B cell (primary cell): ENCODE measurements at places on chromosomes 3 and 15.
A peak's percentile ranks its signal among the peaks of the same experiment; 100 is the strongest.

DNA sequence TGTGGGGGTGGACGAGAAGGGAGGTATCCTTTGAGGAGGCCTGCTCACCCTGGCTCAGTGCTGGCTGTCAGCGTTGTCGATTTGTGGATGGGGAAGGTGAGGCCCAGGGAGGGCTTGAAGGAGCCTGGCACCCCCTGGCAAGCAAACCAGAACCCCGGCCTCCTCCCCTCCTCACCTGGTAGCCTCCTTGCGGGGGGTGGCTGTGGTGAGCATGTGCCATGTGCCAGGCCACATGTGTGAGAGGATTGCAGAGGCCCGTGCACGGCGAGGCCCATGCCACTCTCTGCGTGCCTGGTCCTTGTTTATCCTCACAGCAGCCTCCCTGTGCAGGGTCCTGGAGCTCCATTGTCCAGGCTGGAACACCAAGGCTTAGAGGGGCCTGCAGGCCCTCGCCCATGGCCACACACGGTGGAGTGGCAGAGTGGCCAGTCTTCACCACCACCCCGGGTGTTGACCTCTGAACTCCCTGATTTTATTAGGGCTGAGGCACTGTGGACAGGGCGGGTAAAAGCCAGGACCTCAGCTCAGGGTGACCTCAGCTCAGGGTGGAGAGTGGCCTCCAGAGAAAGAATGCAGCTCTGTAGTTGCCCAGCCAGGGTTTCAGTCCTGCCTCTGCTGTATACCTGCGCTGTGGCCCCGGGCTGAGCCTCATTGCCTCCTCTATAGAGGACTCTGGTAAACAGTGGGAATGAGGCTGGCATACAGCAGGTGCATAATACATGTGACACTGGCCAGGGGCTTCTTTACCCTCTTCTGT, 29.1 kb downstream of the HDAC11 start:
- no peak for DNase-seq

DNA sequence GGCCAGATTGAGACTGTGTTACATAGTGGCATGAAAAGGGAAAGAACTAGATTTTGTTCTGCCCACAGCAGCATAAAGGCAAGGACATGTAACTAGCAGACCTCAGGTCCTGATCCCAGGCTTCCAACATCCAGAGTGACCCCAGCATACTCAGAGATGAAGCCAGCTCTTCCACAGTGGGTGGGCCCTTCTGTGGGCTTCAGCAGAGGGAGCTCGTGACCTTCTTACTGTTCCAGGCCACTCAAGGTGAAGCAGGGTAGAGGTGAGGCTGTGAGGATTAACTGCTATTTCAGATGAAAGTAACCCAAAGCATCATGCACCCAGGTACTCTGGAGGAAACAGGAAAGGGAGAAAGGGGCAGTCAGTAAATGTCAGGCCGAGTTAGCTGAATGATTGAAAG, 905 bp upstream of the SLC24A1 start:
- no peak for DNase-seq

DNA sequence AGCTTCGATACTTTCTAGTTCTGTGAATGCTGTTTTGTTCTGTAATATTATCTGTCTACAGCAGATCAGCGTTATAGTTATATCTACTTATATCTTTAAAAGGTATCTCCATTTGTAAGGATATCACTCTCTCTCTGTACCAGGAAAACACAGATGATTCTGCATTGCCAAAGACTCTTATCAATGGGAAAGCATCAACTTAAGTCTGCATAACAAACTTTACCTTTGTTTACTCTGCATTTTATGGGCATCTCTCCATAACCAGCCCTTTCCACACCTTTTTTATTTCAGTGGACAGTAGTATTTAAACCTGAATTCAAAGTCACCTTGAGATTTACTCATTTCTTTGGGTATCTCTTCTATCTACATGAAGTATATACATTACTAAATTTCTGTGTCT, 238.7 kb upstream of the GRM7 start:
- no peak for DNase-seq

DNA sequence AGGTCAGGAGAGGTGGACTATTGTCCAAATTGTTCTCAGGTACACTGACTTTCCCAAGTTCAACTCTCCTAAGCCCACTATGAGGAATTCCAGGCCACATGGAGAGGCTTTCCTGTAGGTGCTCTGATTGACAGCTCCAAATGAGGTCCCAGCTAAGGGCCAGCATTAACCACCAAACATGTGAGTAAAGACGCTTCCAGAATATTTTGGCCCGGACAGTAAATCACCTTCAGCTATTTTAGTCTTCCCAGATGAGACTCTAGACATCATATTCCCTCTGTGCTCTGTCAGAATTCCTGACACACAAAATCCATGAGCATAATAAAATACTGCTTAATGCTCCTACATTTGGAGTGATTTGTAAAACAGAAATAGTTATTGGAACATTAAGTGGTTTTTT, 135.5 kb downstream of the TGFBR2 start:
- DNase-seq = no peak

DNA sequence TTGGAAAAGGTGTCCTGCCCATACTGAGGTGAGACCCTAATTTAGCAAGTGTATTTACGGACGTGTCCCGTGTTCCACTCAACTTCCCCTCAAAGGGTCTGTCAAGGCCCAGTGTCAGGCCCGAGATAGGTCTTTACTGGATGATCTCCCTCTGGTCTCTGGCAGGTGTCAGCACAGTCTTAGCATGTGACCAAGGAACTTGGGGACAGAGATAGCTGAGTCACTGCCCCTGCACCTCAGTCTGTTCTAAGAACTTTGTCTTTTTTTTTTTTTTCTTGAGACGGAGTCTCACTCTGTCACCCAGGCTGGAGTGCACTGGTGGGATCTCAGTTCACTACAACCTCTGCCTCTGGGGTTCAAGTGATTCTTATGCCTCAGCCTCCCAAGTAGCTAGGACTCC, 32.1 kb upstream of the ALPK3 start:
- DNase-seq = no peak

- DNase-seq = no peak
Measured at GRCh38 chr15:40379853-40380252, 2.7 kb upstream of the KNSTRN start.

GRCh38 chr15:74906450-74907162, at the start of gene FAM219B:
FAM219B (minus strand) TSS chr15:74906851; CDS start chr15:74906800, 51 bp downstream.
- peak; percentile 86 for DNase-seq

DNA sequence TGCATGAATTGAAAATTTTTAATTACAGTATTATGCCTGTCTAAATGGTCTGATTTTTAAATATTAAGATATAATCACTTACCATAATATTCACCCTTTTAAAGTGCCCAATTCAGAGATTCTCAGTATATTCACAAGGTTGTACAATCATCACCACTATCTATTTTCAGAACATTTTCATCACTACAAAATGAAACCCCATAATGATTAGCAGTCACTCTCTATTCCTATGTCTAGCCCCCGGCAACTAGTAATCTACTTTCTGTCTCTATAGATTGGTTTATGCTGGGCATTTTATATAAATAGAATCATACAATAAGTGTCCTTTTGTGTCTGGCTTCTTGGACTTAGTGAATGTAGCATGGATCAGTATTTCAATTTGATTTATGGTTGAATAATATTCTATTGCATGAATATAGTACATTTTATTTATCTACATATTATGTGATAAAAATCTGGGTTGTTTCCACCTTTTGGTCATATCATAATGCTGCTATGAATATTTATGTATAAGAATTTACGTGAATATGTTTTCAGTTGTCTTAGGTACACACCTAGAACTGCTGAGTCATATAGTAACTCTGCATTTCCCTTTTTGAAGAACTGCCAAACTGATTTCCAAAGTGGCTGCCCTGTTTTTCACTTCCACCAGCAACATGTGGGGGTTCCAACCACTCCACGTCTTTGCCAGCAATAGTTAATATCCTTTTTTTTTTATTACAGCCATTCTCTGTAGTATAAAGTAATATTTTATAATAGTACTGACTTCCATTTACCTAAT, 485.7 kb upstream of the ZNF385D start:
- DNase-seq = no peak

GRCh38 chr3:115385774-115386730, 237.3 kb upstream of the GAP43 start:
- no peak for DNase-seq

DNA sequence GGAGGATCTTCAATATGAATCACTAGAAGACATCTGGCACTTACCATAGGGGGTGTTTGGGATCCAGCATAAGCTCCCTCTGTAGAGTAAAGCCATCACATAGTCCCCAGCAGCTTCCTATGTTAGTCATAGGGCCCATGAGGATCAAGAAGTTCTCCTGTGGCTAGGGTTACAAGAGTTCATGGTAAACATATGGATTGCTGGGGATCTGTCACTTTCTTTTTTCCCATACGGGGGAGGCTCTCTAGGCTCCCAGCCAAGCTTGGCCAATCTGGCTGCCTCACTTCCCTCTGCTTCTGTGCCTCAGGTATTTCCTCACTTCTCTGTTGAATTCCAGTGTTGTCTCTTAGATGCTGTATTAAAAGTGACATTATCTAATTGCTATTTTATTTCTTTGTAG, 597.9 kb downstream of the PDCD6IP start:
- DNase-seq = no peak

GRCh38 chr3:30522476-30522875, 83.9 kb upstream of the TGFBR2 start:
- no peak for DNase-seq

DNA sequence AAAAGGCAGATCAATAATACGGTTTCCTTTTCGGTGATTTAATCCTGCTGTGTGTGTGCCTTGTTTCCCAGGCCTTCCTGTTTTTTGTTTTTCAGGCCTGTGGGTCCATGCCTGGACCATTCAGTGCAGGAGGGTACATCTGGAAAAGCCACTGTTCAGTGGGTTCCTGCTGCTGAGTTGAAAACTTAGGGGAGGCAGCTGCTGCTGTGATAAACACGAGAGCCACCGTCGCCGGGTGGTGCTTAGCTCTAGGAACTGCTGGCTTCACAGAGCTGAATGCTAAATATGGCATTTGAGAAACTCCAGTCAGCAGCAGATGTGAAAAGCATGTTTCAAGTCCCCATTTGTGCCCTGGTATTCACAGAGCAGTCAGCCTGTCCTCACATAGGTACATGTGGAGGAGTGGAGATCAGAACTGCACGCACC, 44.0 kb downstream of the SYNM start:
- no peak for DNase-seq
